Uterus (tissue), 4 donors: ENCODE measurements at places on chromosomes 12 and 14. TPM values are rescaled to one million over a fixed set of nuclear protein-coding genes. Genes with fewer than 3 reads are reported as not detected.
A peak's percentile ranks its signal among the peaks of the same experiment; 100 is the strongest.

GLIPR1L2 gene
- 4.6 TPM for total RNA-seq

CD163 gene
- total RNA-seq = 86.6 TPM

MGST1 gene
- 4.6 TPM for total RNA-seq

KRT75 gene
- not detected for total RNA-seq

CLBA1 gene
- total RNA-seq = 10.1 TPM

PA2G4 gene
- total RNA-seq = 89.3 TPM

DNA sequence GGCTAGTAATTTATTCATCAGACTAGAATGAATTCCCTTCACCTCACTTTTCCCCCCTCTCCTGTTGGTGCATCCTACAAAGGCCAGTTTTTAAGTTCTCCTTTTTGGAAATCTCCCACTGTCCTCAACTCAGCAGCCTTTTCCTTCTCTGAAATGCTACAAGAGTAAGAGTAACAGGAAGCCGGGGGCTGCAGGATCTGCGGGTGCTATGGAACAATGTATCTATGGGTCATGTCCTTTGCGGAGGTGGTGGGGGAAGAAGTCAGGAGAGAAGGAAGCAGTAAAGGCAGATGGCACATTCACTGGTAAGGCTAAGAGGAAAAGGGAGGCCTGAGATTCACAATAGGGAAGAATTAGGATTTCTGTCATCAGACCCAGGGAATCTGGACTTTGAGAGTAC is 22.2 kb upstream of the TESC start:
- H3K27me3 ChIP-seq = no peaks in the 10 kb centered on the region
- H3K4me1 ChIP-seq = no peaks in the 10 kb centered on the region
- H3K36me3 ChIP-seq = no peaks in the 10 kb centered on the region
- no peak overlapping the region for H3K4me3 ChIP-seq
- H3K27ac ChIP-seq = no peak overlapping the region
- DNase-seq = no peak

GRCh38 chr14:92753250-92753649 is 4.8 kb upstream of the LGMN start:
- DNase-seq = no peak
- no peak overlapping the region for H3K27ac ChIP-seq
- H3K4me3 ChIP-seq = no peak overlapping the region
- H3K27me3 ChIP-seq = no peaks in the 10 kb centered on the region
- no peaks in the 10 kb centered on the region for H3K4me1 ChIP-seq
- no peaks in the 10 kb centered on the region for H3K36me3 ChIP-seq

GRCh38 chr12:3152011-3152511 is 74.9 kb downstream of the TSPAN9 start:
- DNase-seq = no peak
- H3K4me3 ChIP-seq = no peak overlapping the region
- no peaks in the 10 kb centered on the region for H3K36me3 ChIP-seq
- peaks cover 26% of the 10 kb centered on the region for H3K4me1 ChIP-seq

DNA sequence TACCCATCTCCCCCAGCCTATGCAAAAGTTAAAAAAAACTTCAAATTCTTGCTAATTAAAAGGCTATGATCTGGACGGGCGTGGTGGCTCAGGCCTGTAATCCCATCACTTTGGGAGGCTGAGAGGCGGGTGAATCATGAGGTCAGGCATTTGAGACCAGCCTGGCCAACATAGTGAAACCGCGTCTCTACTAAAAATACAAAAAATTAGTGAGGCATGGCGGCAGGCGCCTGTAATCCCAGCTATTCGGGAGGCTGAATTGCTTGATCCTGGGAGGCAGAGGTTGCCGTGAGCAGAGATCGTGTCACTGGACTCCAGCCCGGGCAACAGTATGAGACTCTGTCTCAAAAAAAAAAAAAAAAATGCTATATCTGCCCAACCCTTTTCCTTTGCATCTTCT is 925.4 kb downstream of the GALC start:
- DNase-seq = no peak
- no peak overlapping the region for H3K27ac ChIP-seq
- no peaks in the 10 kb centered on the region for H3K4me1 ChIP-seq
- no peaks in the 10 kb centered on the region for H3K27me3 ChIP-seq
- no peaks in the 10 kb centered on the region for H3K36me3 ChIP-seq

- no peaks in the 10 kb centered on the region for H3K27me3 ChIP-seq
- H3K4me3 ChIP-seq = no peak overlapping the region
- H3K36me3 ChIP-seq = no peaks in the 10 kb centered on the region
Measured at GRCh38 chr14:93081876-93082570, 33.7 kb downstream of the ITPK1 start.

DNA sequence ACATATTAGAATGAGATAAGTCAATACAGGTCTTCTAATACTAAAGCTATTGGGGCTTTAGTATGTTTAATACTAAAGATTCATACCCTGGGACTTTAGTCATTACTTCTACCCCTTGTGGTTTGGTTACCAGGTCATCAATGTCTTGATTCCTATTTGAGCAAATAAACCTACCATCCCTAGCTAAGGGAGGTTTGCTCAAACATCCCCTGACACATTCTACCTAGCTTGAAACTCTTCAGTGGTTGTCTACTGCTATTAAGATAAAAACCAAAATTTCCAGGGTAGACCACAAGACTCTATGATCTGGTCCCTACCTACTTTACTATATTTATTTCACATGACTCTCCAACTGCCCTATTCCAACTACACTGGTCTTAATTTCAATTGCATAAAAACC is 7.3 kb upstream of the C2CD5 start:
- H3K36me3 ChIP-seq = no peaks in the 10 kb centered on the region
- no peaks in the 10 kb centered on the region for H3K4me1 ChIP-seq
- H3K27me3 ChIP-seq = no peaks in the 10 kb centered on the region
- H3K27ac ChIP-seq = no peak overlapping the region
- no peak for DNase-seq

- H3K4me3 ChIP-seq = no peak overlapping the region
- no peak overlapping the region for H3K27ac ChIP-seq
- H3K27me3 ChIP-seq = no peaks in the 10 kb centered on the region
- peaks cover 2% of the 10 kb centered on the region for H3K36me3 ChIP-seq
- H3K4me1 ChIP-seq = no peaks in the 10 kb centered on the region
Measured at GRCh38 chr12:111454716-111455447, 49.2 kb downstream of the SH2B3 start.

DNA sequence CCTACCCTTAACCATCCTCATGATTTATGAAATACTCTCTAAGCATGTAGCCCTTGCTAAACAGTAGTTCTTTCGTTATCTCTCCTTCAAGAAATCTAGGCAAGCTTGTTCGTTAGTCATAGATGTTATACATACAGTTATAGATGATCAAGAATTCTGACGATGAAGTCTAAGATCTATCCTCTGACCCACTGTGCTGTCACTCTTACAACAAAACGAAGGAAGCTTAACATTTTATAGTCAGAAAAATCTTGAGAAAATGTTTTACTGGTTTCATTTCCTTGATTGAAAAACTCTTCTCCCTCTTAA is 68.9 kb downstream of the SPPL3 start:
- no peak overlapping the region for H3K4me3 ChIP-seq
- no peak for DNase-seq
- peak overlapping the region; percentile 68 for H3K27ac ChIP-seq
- no peaks in the 10 kb centered on the region for H3K27me3 ChIP-seq

GRCh38 chr12:95629392-95629791 is 78.1 kb upstream of the USP44 start:
- H3K27ac ChIP-seq = no peak overlapping the region
- DNase-seq = no peak
- no peak overlapping the region for H3K4me3 ChIP-seq
- no peaks in the 10 kb centered on the region for H3K27me3 ChIP-seq
- no peaks in the 10 kb centered on the region for H3K36me3 ChIP-seq

DNA sequence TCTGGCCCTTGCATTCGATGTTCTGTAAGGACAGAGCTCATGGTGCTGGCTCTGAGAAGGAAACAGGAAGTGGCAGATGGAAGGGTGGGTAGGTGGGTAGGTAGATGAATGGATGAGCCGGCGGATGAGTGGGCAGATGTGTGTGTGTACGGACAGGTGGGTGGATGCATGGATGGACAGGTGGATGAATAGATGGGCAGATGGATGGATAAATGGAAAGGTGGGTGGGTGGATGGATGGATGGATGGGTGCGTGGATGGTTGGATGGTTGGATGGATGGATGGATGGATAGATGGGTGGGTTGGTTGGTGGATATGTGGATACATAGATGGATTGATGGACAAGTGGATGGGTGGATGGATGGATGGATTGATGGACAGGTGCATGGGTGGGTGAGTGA is 27.6 kb upstream of the PPP1R13B start:
- no peaks in the 10 kb centered on the region for H3K36me3 ChIP-seq
- H3K27me3 ChIP-seq = no peaks in the 10 kb centered on the region
- H3K27ac ChIP-seq = no peak overlapping the region
- DNase-seq = no peak
- peaks cover 11% of the 10 kb centered on the region for H3K4me1 ChIP-seq
- H3K4me3 ChIP-seq = no peak overlapping the region

DNA sequence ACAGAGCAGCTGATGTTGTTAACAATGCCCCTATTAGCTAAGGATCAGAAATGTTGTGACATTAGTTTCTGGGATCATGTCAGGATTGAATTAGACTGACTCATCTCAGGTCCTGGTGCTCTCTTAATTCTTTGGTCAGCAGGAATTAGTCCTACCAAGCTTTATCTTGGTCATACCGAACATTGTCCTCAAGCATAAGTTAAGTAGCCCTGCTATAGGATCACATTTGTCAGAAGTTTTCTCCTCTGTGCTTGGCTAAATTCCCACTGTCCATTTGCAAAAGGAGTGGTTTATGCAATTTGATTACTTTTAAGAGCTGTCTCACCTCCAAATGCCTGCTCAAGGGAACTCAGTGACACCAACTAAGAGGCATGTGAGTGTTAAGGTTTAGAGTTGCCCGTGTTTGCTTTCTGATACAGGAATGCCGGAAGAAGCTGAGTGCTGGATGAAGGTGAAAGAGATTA is 48.4 kb upstream of the IFNG-AS1 start:
- H3K4me3 ChIP-seq = no peak overlapping the region
- no peaks in the 10 kb centered on the region for H3K36me3 ChIP-seq
- no peak overlapping the region for H3K27ac ChIP-seq
- no peak for DNase-seq

DNA sequence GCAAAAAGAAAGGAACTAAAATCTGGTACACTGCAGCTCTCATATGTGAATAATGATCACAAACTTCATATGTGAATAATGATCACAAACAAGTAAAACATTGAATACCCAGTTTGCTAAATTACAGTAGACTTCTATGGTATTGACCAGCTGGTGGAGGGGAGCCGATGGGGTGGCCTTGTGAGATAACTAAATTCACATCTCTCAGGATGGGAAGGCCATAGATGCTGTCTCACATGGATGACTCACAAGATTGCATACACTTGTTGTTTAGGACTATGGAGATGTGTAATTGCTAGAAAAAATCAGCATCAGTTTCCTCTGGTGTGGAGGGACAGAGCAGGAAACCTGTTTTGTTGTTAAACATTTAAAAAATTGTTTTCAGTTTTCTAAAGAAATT is 49.2 kb downstream of the ACACB start:
- no peak overlapping the region for H3K27ac ChIP-seq
- peaks cover 3% of the 10 kb centered on the region for H3K4me1 ChIP-seq
- H3K36me3 ChIP-seq = no peaks in the 10 kb centered on the region
- no peak for DNase-seq
- no peak overlapping the region for H3K4me3 ChIP-seq

- DNase-seq = no peak
- no peaks in the 10 kb centered on the region for H3K4me1 ChIP-seq
- no peak overlapping the region for H3K27ac ChIP-seq
- H3K36me3 ChIP-seq = no peaks in the 10 kb centered on the region
Measured at GRCh38 chr12:46788072-46788887, 37.5 kb downstream of the SLC38A4 start.

- H3K27me3 ChIP-seq = no peaks in the 10 kb centered on the region
- no peak for DNase-seq
- no peak overlapping the region for H3K27ac ChIP-seq
- no peaks in the 10 kb centered on the region for H3K36me3 ChIP-seq
- no peaks in the 10 kb centered on the region for H3K4me1 ChIP-seq
Measured at GRCh38 chr12:75130811-75131210, 78.8 kb downstream of the KCNC2 start.

DNA sequence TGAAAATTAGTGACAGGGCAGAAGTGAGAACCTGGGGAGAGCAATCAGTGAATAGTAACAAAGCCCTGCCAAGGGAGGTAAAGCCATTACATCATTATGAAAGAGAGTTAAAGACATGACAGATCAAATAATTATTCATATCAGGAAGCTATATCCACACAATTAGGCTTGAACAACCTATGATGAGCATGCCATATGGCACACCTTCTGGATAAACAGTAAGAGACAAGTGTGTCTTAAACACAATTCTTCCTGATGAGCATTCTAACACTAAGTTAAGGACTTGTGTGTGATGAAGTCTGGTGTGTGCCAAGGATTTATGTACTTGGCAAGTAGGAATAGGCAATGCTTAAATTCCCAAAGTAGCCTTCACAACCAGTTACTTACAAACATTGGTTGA is 76.1 kb downstream of the GALNT4 start:
- no peaks in the 10 kb centered on the region for H3K4me1 ChIP-seq
- no peak overlapping the region for H3K4me3 ChIP-seq
- no peaks in the 10 kb centered on the region for H3K27me3 ChIP-seq
- no peaks in the 10 kb centered on the region for H3K36me3 ChIP-seq
- no peak overlapping the region for H3K27ac ChIP-seq

DNA sequence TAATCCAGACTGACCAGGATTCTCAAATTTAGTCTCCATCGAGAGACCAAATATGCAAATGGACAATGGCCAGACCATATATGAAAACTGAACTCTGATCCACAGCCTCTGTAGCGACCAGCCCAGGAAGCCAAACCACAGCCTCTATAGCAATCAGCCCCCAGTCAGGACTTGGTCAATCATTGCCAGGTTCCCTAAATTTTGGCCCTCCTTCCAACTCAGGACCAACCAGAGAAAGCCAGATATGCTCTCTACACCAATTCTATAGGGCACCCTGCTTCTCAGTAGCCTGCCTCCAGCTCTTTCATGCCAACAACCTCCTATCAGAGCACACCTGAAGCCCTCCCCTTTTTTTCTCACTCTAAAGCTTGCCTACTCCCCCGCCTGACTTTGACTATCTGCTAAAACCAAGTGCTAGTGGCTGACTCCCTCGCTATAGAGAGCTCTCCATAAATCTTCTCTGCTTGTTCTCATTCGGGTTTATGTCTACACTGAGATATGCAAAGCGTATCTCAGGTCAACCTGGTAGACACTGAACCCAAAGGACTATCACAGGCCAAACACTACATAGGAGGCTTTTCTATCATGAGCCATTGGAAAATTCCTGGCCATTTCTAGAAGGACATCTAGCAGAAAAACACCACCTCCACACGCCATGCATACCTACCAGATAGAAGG is 110.5 kb upstream of the FUT8 start:
- no peaks in the 10 kb centered on the region for H3K4me1 ChIP-seq
- no peaks in the 10 kb centered on the region for H3K36me3 ChIP-seq
- no peak overlapping the region for H3K27ac ChIP-seq
- no peak overlapping the region for H3K4me3 ChIP-seq

GRCh38 chr12:47433876-47434275 is 272.0 kb downstream of the RPAP3 start:
- no peaks in the 10 kb centered on the region for H3K27me3 ChIP-seq
- no peaks in the 10 kb centered on the region for H3K36me3 ChIP-seq
- no peak overlapping the region for H3K4me3 ChIP-seq
- DNase-seq = no peak
- H3K4me1 ChIP-seq = no peaks in the 10 kb centered on the region

GRCh38 chr12:62793256-62794217 is 141.4 kb downstream of the PPM1H start:
- H3K4me1 ChIP-seq = no peaks in the 10 kb centered on the region
- no peaks in the 10 kb centered on the region for H3K27me3 ChIP-seq
- no peaks in the 10 kb centered on the region for H3K36me3 ChIP-seq
- peak; percentile 86 for DNase-seq
- H3K27ac ChIP-seq = peak overlapping the region; percentile 32
